ENCODE measurements at places on chromosomes 4 and X.

- H3K27ac ChIP-seq = peak overlapping the region; percentile 90
- no peak for DNase-seq
- peaks cover 51% of the 10 kb centered on the region for H3K4me1 ChIP-seq
These were observed 1.0 kb downstream of the PGRMC2 start for GRCh38 chr4:128286474-128287058.

GRCh38 chr4:24144381-24144780 is 254.5 kb upstream of the PPARGC1A start:
- no peak for DNase-seq
- H3K27ac ChIP-seq = no peak overlapping the region
- no peaks in the 10 kb centered on the region for H3K4me1 ChIP-seq
- H3K27me3 ChIP-seq = no peaks in the 10 kb centered on the region

GRCh38 chr4:67933755-67934154 is 29.5 kb downstream of the TMPRSS11A start:
- H3K27me3 ChIP-seq = peaks cover 10% of the 10 kb centered on the region
- no peak for DNase-seq
- no peak overlapping the region for H3K4me3 ChIP-seq
- H3K36me3 ChIP-seq = no peaks in the 10 kb centered on the region
- no peak overlapping the region for H3K27ac ChIP-seq

GRCh38 chrX:118974908-118975671 is 672 bp downstream of the LONRF3 start:
- H3K4me1 ChIP-seq = peaks cover 23% of the 10 kb centered on the region
- H3K27me3 ChIP-seq = peaks cover 40% of the 10 kb centered on the region
- peak overlapping the region; percentile 88 for H3K27ac ChIP-seq
- peak overlapping the region; percentile 79 for H3K4me3 ChIP-seq
- H3K36me3 ChIP-seq = peaks cover 12% of the 10 kb centered on the region

DNA sequence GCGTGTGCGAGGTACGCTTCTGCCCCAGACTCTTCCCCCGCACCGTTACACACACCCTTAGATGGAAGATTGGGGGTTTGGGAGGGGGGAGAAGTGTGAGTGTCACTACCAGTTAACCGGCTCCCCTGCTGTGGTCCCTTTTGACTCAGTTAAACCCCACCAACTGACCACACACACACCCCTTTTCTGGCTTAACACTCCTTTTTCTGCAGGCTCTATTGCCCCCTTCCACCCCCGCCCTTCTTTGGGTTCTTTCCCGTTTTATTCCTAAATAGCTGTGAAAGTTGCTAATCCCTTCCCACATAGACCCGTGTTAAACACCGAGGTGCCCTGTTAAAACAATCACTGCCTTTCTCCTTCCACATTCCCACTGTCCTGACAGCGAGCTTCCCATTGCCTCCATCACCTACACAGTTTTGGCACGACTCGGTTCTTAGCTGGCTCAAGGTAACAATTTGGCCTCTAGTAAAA is 3.7 kb upstream of the NR3C2 start:
- H3K4me1 ChIP-seq = peaks cover 29% of the 10 kb centered on the region
- peak overlapping the region; percentile 84 for H3K4me3 ChIP-seq
- peak overlapping the region; percentile 82 for H3K27ac ChIP-seq
- H3K36me3 ChIP-seq = peaks cover 14% of the 10 kb centered on the region

DNA sequence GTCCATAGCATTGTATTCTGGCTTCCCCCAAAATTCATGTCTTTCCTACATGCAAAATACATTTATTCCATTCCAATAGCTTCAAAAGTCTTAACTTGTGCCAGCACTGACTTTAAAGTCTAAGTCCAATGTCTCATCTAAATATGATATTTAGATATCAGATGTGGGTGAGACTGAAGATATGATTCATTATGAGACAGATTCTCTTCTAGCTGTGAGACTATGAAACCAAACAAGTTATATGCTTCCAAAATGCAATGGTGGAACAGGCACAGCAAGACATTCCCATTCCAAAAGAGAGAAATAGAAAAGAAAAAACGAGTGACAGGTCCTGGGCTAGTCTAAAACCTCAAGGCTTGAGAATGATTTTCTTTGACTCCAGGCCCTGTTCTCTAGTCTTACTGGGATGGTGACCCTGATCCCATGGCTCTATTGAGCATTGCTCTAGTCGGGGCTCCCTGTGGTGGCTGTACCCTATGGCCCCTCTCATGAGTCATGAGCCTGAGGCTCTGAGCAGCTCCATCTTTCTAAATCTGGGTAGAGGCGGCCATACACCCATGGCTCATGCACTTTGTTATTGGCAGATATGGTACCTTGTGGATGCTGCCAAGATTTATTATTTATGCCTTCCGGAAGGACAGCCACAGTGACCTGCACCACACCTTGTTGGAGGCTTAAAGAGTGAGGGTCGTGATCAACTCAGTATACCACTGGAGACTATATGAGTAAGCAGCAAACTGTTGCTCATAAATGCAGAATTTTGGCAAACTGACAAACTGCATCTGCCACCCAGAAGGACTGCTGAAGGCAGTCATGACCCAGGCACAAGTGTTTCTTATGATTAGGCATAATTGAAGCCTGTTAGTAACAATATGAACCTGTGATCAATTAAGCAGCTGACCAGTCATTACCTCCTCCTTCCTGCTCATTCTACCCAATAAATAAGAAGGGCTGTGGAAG is 38.5 kb upstream of the BOD1L1 start:
- no peaks in the 10 kb centered on the region for H3K36me3 ChIP-seq
- H3K27ac ChIP-seq = no peak overlapping the region
- no peak for DNase-seq
- H3K27me3 ChIP-seq = peaks cover 6% of the 10 kb centered on the region

All from activated T-cell treated with anti-CD3 and anti-CD28 coated beads, Interleukin-2, amount 50 U/mL, for 24 hours (primary cell).